Activated CD8-positive, alpha-beta memory T cell treated with anti-CD3 and anti-CD28 coated beads, Interleukin-2, amount 10 ng/mL, durations not matched to agents 7 days and 5 days (primary cell): ENCODE measurements at places on chromosomes 13 and 19. TPM values are rescaled to one million over a fixed set of nuclear protein-coding genes. Genes with fewer than 3 reads are reported as not detected.

DNA sequence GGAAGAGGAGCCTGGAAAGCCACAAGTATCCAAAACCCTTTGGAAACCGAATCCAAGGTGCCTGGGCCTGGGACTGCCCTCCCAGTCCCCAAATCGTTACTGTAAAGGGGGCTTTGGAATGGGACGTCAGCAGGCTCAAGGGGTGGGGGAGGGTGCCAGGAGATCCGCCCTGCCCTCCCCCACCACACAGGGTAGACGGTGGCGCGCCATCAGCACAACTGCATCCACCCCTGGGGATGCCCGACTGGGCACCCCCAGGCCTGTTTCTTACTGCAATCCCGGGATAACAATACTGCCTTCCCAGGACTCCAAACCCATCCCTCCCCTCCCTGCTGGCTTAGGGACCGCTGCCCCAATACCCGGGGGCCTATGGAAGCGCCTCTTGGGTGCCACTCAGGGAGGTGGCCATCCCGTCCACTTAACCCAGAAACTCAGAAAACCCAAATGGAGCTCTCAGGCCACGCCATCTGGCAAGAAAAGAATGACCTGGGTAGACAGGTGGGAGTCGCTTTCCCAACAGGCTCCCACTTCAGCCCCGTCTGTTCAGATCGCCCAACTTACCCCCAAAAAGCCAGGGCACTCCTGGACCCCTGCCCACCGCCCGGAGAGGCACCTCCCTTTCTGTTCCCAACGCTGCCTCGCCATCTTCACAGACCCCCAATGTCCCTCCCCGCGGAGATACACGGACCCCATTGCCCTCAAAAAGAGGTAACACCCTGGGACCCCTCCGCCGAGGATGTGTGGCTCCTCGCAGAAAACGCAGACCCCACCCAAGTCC is 2.4 kb downstream of the KLF16 start:
- no peak for DNase-seq
- H3K27me3 ChIP-seq: no peaks in the 10 kb centered on the region
- H3K36me3 ChIP-seq: no peaks in the 10 kb centered on the region
- H3K4me1 ChIP-seq: peaks cover 37% of the 10 kb centered on the region
- no peak overlapping the region for H3K27ac ChIP-seq

Gene ACER1
- 0.26 TPM for total RNA-seq

DNA sequence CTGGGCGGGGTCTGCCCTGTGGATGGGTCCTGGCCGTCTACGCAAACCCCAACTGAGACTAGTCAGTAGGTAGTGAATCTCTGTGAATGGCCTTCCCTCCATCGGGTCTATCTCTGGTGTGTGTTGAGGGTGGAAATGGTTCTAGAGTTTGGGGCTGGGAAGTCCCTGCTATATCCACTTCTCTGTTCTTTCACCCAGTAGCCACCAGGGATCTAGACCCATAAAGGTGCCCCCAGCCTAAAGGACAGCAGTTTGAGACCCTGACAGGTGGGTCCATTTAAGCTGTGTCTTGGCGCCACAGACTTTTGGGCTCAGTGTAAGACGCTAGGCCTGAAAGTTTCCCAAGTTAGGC is 57.7 kb downstream of the ZNF568 start:
- peak overlapping the region; percentile 87 for H3K4me3 ChIP-seq
- H3K4me1 ChIP-seq: peaks cover 11% of the 10 kb centered on the region
- no peaks in the 10 kb centered on the region for H3K27me3 ChIP-seq
- no peak for DNase-seq
- H3K27ac ChIP-seq: no peak overlapping the region
- peaks cover 32% of the 10 kb centered on the region for H3K36me3 ChIP-seq

GRCh38 chr19:6590258-6590826 is 608 bp downstream of the CD70 start:
- peaks cover 40% of the 10 kb centered on the region for H3K36me3 ChIP-seq
- H3K4me1 ChIP-seq: peaks cover 67% of the 10 kb centered on the region
- peak; percentile 54 for DNase-seq
- peak overlapping the region; percentile 97 for H3K4me3 ChIP-seq
- H3K27ac ChIP-seq: peak overlapping the region; percentile 89
- peaks cover 21% of the 10 kb centered on the region for H3K27me3 ChIP-seq

DNA sequence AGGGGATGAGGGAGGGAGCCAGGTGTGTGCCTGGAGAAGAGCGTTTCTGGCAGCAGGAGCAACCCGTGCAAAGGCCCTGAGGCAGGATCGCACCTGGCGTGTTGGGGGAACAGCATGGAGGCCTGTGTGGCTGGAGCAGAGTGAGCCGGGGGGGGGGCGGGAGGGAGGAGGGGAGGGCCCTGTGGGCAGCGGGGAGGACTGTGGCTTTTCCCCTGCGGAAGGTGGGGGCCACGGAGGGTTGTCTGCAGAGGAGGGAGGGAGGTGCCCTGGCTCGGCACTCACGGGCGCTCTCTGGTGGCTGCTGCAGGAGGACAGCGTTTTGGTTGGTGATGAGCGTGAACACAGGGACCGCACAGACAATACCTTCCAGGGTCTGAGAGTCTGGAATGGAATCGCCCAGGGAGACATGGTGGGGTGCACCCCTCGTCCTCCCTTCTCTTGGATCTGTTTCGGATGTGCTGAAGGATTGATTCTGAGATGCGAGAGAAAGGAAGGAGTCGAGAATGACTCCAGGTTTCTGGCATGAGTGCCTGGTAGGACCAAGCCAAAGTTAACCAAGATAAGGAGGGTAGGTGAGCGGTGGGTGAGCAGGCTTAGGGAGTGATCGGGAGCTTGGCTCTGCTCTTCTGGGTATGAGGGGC is 6.5 kb downstream of the RAB11B start:
- peaks cover 27% of the 10 kb centered on the region for H3K4me1 ChIP-seq
- peak overlapping the region; percentile 66 for H3K27ac ChIP-seq
- peak; percentile 92 for DNase-seq
- H3K36me3 ChIP-seq: no peaks in the 10 kb centered on the region

Gene TNFRSF19
- total RNA-seq: 0.28 TPM

DNA sequence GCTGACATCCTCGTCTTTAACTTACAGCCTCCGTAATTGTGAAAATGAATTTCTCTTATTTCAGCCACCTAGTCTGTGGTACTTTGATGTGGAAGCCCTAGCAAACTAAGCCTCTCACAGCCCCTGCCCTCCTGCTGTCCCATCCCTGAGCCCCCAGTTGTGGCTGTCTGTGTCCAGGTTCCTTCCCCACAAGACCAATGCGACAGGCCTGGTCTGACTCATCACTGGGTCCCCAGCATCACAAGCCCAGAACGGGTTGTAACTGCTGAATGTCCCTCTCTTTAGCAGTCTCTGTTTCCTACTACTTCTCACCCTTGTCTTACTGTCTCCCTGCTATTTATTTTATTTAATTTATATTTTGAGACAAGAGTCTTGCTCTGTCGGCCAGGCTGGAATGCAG is 5.7 kb downstream of the POU2F2 start:
- peaks cover 58% of the 10 kb centered on the region for H3K4me1 ChIP-seq
- H3K27me3 ChIP-seq: no peaks in the 10 kb centered on the region
- no peak overlapping the region for H3K4me3 ChIP-seq
- peak; percentile 56 for DNase-seq
- peaks cover 4% of the 10 kb centered on the region for H3K36me3 ChIP-seq

DNA sequence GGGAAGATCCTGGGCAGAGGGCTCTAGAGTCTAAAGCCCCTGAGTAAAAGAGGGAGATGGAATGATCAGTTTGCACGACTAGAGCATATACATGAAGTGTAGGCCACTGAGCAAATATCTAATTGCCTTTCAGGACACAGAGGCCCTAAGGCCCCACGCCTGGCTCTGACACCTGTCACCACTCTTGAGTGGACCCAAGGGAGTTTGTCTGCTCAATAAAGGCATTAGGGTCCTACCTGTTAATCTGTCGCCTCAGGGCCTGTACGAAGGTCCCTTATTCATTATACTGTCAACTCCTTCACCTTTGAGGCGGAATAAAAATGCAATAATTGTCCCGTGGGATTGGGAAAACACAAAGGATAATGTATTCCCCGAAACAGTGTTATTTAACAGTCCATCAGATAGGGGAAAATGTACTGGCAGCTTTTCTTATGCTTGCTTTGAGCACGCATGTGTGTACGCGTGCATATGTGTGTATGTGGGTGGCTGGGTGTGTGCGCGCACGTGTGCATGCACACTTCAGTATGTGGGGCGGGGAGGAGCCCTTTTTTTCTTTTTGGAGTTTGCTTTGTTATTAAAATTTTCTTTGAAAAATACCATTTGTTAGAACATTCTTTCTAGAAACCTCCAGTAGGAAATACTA is 161.8 kb upstream of the SERP2 start:
- no peak overlapping the region for H3K4me3 ChIP-seq
- no peak for DNase-seq
- peaks cover 66% of the 10 kb centered on the region for H3K27me3 ChIP-seq
- H3K4me1 ChIP-seq: no peaks in the 10 kb centered on the region
- H3K36me3 ChIP-seq: no peaks in the 10 kb centered on the region

DNA sequence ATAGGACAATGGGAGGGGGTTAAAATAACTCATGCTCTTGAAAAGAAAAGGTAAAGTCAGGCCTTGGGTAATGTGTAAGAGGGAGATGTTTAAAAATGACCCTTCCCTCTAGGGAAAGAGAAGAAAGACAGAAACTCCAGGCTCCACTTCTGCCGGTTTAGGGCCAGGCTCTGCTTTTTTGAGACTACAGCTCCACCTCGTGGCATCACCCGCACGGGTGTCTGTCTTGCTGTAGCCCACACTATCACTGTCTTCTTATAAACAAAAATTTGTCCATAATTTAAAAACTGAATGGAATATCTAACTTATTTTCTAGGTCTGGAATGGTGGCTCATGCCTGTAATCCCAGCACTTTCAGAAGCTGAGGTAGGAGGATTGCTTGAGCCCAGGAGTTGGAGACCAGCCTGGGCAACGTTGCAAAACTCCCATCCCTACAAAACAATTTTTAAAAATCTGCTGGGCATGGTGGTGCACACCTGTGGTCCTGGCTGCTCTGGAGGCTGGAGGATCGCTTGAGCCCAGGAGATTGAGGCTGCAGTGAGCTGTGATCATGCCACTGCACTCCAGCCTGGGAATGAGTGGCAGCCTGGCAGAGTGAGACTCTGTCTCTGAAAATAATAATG is 65.1 kb upstream of the GTF3A start:
- H3K27ac ChIP-seq: no peak overlapping the region
- peaks cover 2% of the 10 kb centered on the region for H3K4me1 ChIP-seq
- no peak overlapping the region for H3K4me3 ChIP-seq
- peaks cover 21% of the 10 kb centered on the region for H3K27me3 ChIP-seq
- DNase-seq: peak; percentile 77

GRCh38 chr13:54356209-54356608 is 1327.6 kb downstream of the OLFM4 start:
- H3K4me1 ChIP-seq: no peaks in the 10 kb centered on the region
- no peak overlapping the region for H3K27ac ChIP-seq
- no peak for DNase-seq
- no peaks in the 10 kb centered on the region for H3K27me3 ChIP-seq

DNA sequence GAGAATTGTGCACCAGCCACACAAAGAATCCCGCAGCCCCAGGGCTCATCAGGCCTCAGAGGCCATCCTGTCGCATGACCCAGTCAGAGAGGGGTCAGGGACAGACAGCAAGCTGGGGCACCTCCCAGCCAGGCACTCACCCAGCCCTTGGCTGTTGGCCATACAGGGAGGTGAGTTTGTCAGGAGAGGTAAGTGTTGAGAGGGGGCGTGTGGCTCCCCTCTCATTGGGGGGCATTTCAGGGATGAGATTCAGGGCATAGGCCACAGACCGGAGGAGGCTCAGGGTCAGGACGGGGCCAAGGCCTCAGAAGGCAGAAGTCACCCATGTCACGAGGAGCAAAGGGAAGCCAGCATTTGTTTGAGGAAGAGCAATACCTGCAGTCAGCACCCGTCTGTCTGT is 37.1 kb downstream of the MYO9B start:
- H3K27ac ChIP-seq: peak overlapping the region; percentile 42
- H3K4me1 ChIP-seq: peaks cover 55% of the 10 kb centered on the region
- H3K27me3 ChIP-seq: no peaks in the 10 kb centered on the region
- peaks cover 43% of the 10 kb centered on the region for H3K36me3 ChIP-seq
- no peak for DNase-seq

GRCh38 chr13:43800828-43801227 is 14.1 kb upstream of the ENOX1 start:
- peaks cover 30% of the 10 kb centered on the region for H3K4me1 ChIP-seq
- no peak overlapping the region for H3K27ac ChIP-seq
- H3K36me3 ChIP-seq: no peaks in the 10 kb centered on the region
- H3K4me3 ChIP-seq: no peak overlapping the region
